ENCODE measurements at places on chromosomes 7 and 10.

DNA sequence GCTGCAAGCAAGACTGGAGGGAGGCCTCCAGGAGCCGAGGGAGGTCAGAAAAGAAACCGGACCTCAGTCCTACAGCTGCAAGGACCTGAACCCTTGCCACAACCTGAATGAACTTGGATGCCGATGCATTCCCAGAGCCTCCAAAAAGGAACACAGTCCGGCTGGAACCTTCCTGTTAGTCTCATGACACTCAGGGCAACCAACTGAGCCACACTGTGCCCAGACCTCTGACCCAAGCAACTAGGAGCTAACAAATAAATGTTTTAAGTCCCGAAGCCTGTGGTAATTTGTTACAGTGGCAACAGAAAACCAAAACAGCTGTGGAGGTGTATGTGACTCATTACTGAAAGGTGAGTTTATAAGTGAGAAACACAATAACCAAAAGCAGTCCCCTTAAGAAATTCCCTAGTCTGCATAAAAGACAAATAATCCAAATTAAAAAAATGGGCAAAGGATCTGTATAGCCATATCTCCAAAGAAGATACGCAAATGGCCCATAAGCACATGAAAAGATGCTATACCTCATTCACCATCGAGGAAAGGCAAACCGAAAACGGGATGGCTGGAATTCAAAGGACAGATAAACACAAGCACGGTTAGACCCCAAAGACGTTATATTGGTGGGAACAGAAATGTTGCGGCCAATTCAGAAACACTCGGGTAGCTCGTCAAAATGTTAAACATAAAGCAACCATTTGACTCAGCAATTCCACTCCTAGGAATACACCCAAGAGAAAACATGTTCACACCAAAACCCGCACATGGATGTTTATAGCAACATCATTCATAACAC, 24.8 kb downstream of the GNA12 start:
- no peak for DNase-seq

- DNase-seq: no peak
These were observed 69.0 kb downstream of the PRSS58 start for GRCh38 chr7:142188846-142189245.

DNA sequence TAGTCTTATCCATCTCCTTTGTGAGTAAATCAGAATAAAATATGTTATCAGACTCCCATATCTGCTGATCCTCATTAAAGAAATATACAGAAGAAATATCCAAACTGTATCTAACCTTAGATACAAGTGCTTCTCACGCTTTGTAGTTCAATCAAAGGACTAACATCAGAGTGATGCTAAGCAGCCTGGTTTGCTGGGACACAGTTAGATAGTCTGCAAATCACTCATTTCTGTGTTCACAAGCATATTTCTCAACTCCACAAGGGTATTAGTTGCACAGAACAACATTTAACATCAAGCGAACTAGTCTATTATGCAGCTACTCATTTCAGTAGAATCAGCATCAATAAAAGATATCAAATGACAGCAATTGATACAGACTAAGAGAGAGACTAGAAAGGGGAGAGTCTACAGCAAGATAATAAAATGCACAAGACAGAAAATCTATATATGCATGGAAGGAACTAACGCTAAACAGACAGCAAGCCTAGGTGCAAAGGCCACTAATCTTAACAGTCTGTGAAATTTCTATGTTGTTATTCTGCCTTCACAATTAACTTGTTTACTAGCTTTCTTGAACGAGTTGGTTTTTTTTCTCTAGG, 30.0 kb downstream of the DNAJC12 start:
- no peak for DNase-seq

GRCh38 chr10:14609178-14609577, 165.5 kb downstream of the FAM107B start:
- DNase-seq: no peak

GRCh38 chr10:75530299-75530698, 98.9 kb downstream of the LRMDA start:
- DNase-seq: no peak

GRCh38 chr7:9149499-9150082, 716.2 kb downstream of the NXPH1 start:
- no peak for DNase-seq

GRCh38 chr10:132107949-132108877, 42.5 kb downstream of the JAKMIP3 start:
- DNase-seq: no peak

GRCh38 chr10:31321396-31321941, 2.5 kb downstream of the ZEB1 start:
- no peak for DNase-seq

- no peak for DNase-seq
These were observed 57.1 kb downstream of the AMPH start for GRCh38 chr7:38574086-38574485.

GRCh38 chr10:17527514-17528146, 73.2 kb upstream of the ST8SIA6 start:
- no peak for DNase-seq

DNA sequence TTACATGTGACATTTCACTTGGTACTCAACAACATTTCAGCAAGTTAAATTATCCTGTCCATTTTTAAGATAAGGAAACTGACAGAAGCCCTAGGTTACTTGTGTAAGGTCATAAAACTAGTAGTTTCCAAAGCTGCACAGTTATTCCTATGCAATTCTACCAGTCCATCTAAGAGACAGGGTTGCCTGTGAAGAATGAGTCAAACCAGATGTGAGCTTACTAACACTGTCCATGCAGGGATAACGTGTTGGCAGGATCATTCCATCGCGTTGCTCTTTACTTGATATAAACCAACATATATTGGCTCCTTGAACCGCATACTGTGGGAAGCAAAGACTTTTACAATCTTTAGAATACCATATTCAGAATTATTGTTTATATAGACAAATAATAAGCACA, 280.9 kb upstream of the HGF start:
- no peak for DNase-seq

DNA sequence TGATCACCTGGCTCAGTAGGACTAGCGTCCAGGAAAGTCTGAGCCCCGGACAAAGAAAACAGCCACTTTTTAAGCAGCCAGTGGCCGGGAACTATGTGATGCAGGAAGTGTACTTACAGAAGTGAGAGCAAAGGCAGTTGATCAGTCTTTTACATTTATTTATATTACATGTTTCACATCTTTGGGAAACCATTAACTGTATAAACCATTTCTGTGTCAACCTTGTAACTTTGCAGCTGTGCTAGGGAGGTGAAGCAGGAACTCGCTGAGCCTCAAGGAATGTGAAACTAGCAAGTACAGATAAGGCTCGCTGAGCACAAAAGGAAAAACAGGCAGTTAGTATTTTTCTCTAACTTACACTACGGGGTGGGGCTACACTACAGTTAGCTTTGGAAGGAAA, 39.9 kb upstream of the HECW1 start:
- DNase-seq: no peak

DNA sequence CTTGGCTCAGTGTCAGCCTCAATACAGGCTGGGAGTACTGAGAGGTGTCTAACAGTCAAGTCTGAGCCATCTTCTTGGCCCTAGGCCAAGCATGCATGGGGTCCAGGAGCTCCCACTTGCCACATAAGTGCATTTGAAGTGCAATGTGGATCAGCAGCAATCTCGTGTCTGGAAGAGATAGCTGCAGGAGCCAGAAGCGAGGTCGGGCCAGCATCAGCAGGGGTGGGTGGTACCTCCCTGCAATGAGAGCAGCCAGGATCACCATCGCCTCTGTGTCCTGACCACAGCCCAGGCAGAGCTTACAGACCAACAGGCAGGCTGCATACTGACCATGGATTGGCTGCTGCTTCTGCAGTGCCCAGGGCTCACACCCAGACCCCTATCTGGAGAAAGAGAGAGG, 83.0 kb upstream of the CXCL12 start:
- DNase-seq: no peak

DNA sequence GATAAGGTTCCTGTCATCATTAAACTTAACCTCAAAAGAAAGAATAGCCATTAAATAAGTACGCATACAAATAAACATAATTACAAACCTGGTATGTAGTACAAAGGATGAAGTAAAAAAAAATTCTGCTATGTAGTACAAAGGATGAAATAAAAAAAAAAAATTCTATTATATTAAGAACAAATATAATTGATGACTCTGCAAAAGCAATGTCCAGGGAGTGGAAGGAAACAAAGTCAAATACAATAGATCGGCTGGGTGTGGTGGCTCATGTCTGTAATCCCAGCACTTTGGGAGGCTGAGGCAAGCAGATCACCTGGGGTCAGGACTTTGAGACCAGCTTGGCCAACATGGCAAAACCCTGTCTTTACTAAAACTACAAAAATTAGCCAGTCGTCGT, 56.9 kb downstream of the ABI1 start:
- no peak for DNase-seq

DNA sequence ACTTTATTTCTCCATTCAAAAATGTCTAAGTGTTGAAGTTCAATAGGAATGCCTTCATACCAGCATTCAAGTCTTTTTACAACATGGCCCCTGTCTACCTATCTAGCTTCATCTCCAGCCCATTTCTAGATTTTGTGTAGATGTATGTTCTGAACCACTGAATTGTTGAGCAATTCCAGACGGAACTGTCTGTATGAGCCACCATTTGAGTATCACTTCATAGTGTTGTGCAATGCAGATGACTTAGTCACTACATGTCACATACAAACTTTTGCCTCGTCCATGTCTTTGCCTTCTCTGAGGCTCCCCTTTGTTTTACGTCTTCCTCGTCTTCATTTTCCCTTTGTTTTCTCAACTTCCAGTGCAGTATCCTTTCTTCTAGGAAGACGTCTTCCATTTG, 118.1 kb downstream of the INHBA start:
- DNase-seq: no peak
